ENCODE measurements at places on chromosomes 7 and 10.

GRCh38 chr7:100824499-100825214 is 2.7 kb downstream of the EPHB4 start:
- no peak for DNase-seq

- DNase-seq: no peak
These were observed 150.8 kb downstream of the NSUN6 start for GRCh38 chr10:18500576-18500975.

DNA sequence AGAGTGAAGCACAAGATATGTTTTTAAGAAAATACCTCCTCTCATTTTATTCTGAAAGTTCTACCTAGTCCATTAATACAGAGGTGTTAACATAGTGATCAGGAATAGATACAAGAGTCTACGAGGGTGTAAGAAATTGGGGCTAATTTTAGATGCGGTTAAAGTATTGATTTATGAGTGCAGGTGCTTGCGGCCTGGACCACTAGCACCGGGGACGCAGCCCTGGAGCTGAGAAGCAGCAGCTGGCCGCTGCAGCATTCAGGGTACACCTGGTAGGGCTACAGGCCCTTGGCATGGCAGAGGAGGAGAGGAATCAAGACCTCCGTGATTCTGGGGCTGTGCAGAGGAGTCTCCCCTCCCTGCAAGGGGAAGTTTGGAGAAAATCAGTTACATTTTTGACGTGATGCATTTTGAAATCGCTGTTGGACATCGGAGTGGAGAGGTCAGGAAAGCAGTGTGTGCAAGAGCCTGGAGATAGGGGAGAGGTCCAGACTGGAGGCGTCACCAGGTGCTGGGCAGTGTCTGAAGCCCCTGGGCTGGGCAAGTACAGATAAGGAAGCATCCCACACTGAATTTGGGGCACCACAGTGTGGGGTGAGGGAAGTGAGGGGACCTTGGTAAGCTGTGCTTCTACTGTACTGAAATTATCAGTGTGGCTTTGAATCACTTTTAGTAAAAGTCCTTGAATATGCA is 112.3 kb downstream of the VWC2 start:
- DNase-seq: no peak

GRCh38 chr10:85524001-85524666 is 842.5 kb downstream of the GRID1 start:
- no peak for DNase-seq

GRCh38 chr7:86968618-86969017 is 90.8 kb downstream of the ELAPOR2 start:
- no peak for DNase-seq

DNA sequence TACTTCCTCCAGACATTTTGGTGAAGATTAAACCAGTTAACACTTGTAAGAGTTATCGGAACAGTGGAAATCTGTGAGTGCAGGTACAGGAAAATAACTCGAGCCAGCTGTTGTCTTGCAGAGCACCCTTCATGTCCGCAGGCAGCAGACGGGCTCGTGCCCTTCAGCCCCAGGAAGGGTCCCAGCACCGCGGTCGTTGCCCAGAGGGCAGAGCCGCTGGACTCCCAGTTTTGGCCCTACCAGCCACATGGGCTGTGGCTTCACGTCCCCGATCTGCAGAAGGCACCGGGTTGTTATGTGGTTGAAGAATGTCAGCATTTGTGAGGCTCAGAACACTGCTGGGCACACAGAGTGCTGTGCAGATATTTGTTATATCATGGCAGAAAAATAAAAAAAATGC is 7.2 kb upstream of the ADARB2 start:
- DNase-seq: no peak

- no peak for DNase-seq
These were observed 35.2 kb upstream of the ECHDC3 start for GRCh38 chr10:11706895-11707567.

DNA sequence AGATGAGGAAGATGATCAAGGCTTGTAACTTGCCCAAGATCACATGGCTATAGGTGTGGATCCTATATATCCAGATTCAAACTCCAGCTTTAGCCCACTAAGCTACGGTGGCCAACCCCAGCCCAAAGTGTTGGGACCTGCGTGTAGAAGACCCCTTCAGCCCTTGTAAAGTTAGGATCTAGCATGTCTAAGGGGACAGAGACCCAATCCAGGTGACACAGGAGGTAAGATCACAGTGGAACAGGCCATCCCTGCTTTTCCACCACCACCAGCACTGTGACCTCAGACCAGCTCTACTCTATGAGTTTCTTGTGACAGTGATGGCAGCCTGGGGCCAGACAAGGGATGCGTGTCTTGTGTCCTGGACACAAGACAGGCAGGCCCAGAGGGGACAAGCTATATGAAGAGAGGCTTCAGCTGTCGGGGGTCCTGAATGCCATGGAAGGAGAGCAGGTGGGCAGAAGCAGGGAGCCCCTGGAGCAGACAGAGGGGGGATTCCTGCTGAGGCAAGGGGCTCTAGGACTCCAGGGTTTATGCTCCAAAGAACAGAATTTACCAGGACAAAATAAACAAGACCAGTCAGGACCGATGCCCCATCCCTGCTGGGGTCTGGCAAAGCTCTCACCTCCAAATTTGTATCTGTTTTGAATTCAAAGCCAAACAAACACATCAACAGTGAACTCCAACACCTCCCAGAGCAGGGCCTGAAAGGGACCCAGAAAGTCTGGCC is 10.4 kb downstream of the GPRIN2 start:
- DNase-seq: no peak

DNA sequence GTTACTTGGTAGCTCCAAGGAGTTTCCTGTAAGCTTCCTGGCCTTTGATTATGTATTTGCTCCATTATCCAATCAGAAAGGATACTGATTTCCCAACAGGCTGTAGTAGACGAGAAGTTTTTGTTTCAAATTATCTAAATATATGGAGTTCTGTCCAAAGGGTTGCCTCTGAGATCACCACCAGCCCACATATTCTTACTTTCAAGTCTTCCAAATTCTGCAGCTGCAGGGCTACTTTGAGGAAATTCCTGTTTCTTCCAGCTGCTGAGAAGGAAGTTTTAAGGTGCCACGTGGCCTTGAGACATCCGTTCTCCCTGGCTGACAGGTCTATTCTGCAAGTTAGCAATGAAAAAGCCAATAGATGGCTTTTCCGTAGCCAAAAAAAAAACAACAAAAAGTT is 286.0 kb downstream of the TWIST1 start:
- DNase-seq: no peak

- no peak for DNase-seq
These were observed 34.8 kb downstream of the SKIDA1 start for GRCh38 chr10:21490711-21491105.

DNA sequence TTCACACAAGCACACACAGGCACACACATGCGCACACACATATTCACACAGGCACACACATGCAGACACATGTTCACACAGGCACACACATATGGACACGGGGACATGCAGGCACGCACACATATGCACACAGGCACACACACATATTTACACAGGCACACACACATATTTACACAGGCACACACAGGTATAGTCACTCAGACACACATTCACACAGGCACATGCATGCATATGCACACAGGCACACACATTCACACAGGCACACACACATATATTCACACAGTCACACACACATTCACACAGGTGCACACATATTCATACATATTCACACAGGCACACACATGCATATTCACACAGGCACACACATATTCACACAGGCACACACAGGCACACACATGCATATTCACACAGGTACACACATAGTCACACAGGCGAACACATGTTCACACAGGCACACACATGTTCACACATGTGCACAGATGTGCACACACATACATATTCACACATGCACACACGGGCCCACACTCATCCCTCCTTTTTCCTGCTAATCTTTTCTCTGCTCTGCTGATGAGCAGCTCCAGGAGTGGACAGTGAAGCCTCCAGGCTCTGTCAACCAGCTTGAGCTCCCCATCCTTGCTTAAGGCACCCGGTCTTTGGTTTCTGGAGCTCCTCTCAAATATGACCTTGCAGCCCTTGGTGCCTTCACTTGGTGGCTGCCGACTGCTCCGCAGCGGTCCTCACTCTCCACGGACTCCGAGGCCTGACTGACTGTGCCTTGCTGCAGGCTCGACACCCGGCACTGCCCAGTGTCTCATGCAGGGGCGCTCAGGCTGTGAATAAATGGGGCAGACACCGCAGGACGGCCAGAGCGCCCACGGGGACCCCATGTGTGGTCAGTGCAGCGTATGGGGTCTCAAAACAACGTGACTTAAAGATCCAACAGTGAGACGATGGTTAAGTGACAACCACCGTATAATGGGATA is 581.2 kb upstream of the MGMT start:
- DNase-seq: no peak

- no peak for DNase-seq
These were observed 2.2 kb upstream of the ASCC1 start for GRCh38 chr10:72218325-72218724.

- no peak for DNase-seq
These were observed 83.9 kb downstream of the CXCL12 start for GRCh38 chr10:44300666-44301649.

DNA sequence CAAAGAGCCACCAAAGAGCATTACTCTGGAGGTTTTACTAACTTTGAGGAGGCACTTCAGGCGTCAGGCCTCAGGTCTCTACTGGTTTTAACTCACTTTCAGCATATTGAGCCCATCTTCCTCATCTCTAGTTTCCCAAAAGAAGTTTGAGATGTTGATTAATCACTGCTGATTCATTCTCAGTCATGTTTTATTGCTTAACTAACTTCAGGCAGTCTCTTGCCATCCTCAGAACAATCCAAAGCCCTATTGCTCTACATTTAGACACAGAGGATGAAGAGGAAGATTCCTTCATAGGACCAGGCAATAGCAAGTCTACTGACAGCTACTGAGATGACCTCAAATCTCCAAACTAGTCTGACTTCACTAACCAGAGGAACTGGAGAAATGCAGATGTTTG is 39.1 kb upstream of the BET1 start:
- DNase-seq: no peak

- no peak for DNase-seq
These were observed 260.5 kb upstream of the KLF14 start for GRCh38 chr7:130994378-130995115.

DNA sequence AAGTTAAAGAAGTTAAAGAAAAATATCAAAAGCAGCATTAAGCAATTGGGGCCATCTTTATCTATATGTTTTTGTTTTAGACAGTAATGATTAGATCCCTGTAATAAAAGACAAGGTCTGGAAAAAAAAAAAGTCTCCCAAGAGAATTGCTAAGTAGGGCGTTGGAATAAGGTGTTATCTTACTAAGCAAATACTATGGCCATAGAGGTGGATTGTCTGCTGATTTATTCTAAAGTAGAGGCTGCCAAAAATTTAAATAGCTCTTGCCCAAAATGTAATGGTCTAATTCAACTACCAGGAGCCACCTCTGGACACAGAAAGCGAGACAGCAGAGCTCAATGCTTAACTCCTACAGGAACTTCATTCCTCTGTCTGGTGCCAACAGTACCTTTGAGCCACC is 71.6 kb downstream of the HERPUD2 start:
- no peak for DNase-seq

- no peak for DNase-seq
These were observed 56.2 kb upstream of the ETV1 start for GRCh38 chr7:14045651-14046050.

DNA sequence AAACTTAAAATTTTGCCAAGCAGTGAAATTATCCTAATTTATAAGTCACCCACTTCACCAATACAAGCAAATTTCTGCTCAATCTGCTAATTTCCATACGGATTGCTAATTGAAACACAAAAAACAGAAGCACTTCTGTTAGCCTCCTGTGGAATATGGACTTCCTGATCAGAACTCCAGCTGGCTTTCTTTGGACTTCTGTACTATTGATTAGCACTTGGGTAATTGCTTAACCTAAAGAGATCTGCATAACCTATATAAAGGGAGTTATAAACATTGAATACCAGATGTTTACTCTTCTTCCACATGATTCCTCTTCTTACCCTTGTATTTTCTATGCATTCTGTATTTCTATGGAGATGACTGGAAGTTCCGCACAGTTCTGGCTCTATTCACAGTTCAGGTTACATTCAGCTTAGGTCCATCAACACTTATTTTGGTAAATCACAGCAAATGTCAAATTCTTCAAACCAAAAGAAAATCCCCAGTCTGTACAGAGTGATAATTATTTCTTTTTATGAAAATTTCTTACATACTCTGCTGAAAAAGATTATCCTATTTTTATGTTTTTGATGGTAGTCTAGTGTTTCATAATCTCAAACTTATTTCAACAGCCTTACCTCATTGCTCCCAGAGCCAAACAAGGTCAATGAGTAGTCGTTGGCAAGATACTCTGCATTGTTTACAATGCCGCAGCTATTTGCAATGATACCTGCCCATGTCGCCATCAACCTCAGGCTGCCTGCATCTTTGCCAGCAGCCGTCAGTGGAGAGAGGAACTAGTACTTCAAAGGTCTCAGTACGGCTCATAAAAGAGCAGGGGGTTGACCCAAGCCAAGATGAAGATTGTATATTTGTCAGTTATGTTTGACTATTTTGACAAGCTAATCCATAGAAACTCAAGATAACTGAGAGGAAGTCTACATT is 225.6 kb downstream of the AHR start:
- no peak for DNase-seq

DNA sequence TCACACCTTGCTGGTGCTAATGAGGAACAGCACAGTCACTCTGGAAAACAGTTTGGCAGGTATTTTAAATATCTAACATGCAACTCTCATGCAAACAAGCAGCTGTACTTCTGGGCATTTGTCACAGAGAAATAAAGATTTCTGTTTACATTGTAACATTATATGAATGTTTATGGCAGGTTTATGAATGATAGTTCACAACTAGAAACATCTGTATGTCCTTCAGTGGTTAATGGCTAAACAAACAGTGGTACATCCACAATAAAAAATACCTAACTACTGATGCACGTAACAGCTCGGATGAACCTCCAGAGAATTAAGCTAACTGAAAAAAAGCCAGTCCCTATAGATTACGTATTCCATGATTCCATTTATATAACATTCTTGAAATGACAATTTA is 109.6 kb downstream of the GPR37 start:
- no peak for DNase-seq

DNA sequence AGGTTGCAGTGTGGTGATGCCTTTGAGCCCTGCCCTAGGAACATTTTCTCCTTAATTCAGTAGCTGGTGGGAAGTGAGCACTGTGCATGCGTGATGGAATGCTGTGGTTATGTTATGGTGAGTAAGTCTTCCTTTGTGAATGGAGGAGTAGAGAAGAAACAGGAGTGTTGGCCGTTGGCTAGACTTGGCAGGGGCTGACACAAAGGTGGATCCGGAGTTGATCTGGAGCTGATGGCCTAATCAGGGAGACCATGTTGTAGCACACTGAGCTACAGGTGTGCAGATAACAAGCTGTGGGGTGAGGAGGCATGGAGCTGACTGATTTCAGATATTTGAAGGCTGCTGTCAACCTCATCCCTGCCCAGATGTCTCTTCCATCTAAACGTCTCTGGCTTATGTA is 122.3 kb downstream of the CNNM2 start:
- no peak for DNase-seq

Data from CMK (cell line).